ENCODE measurements at places on chromosomes 5 and 9. TPM values are rescaled to one million over a fixed set of nuclear protein-coding genes. Genes with fewer than 3 reads are reported as not detected.

GRCh38 chr5:14776602-14777001, 95.0 kb downstream of the ANKH start:
- DNase-seq, result no peak

The GADD45G gene
- total RNA-seq, result 10.2 TPM

- no peak for DNase-seq
These were observed 123.4 kb downstream of the ADAMTS2 start for GRCh38 chr5:179221877-179222220.

- DNase-seq, result no peak
These were observed 7.6 kb upstream of the ELOVL7 start for GRCh38 chr5:60851626-60852025.

The MYMK gene
- total RNA-seq, result not detected

The AGXT2 gene
- total RNA-seq, result not detected

GRCh38 chr5:147558826-147559225, 49.0 kb upstream of the DPYSL3 start:
- peak; percentile 90 for DNase-seq

DNA sequence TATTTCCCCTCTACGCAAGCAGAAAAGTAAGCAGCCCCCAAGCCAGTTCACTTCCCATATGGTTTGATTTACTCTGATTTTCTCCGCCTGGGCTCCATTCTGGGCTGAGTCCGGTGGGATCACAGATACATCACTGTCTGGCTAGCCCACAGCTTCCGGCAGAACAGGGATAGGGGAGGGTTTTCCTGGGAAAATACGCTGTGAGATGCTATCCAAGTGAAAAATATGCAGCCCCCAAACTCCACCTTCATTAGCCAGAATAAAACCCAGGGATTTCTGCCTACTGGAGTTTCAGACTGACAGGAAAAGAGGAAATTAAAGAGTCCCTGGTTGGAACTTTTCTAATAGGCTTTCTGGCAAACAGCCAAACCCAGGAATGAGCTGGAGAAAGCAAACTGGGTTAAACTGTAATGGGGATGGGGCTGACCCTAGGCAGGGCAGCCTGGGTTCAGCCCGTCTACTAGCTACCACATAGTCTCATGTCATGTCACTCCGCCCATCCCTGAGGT, 16.9 kb upstream of the NIPAL4 start:
- DNase-seq, result no peak

DNA sequence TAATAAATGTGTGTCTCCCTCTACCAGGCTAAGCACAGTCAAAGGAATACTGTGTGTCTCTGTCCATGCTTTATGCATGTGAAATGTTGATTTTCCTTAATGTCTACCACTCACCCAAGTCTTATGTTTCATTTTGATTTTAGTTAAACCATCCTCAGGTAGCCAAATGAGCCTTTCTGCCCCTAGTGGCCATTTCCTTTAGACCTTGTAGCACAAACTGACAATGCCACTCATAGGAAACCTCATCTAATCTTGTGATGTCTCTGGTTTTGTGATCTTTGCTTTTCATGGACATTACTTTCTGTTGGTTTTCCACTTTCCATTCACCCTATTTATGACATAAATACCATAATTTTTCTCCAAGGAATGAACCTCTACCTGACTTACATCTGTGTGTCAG, 820.8 kb downstream of the MAT2B start:
- DNase-seq, result no peak

DNA sequence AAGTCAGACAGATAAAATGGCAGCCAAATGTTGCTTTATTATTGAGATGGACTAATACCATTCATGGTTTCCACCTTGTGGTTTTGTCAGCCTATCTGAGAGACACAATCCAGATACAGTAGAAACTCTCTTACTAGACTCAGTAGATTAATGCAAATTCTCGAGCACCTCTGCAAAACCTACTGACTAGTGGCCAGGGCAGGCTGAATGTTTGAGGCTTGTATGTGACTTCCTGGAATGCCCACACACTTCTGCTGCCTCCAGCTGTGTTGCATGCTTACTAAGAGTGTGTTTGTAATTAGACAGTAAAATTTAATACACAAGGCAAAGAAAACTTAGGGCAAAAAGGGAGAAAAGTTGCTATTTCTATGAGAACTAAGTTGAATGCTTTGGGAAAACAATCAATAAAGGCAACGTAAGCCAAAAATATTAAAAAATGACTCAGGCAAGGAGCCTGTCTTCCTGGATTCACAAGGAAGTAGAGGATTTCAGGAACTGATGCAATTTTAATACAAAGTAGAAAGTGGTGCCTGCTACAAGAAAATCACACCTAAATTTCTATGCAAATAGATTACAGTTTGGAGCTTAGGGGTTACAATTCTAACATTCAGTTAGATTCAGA, 30.2 kb upstream of the CCNG1 start:
- peak; percentile 5 for DNase-seq

The GRXCR2 gene
- not detected for total RNA-seq

DNA sequence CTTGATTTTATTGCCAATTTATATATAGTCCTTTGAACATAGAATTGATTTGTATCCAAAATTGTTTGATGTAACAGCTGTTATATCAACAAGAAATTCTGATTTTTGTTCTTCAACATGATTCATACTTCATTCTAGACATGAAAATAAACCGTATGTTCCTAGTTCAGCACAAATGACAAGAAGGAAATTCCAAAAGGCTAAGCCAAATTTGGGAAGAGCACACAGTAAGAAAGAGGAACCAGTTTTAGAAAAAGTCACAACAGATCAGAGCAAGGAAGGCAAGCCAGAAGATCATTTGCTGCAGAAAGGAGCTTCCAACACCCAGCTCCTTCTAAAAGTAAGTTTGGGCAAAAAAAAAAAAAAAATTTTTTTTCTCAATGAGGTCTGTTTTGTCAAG, 65.0 kb upstream of the MCCC2 start:
- DNase-seq, result no peak

- DNase-seq, result no peak
These were observed 234.4 kb downstream of the MAST4 start for GRCh38 chr5:66830636-66831035.

The CCIN gene
- total RNA-seq, result 0.34 TPM

DNA sequence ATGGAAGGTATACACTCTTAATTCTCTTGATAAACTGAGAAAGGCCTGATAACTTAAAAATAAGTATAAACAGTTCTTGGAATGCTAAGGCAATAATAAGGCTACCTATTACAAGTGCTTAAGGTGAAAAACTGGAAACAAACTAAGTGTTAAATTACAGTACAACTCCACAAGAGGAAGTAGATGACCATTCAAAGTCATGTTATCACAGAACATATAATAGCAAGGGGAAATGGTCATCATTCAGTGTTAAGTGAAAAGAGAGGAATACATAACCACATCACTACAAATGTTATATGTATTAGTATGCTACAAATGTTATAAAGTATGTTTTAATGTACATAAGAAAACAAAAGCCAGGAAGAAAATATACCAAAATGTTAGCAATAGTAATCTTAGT, 135.9 kb downstream of the CCDC192 start:
- DNase-seq, result no peak

- no peak for DNase-seq
These were observed 127.3 kb upstream of the BOD1 start for GRCh38 chr5:173743641-173744343.

GRCh38 chr5:155021842-155022241, 8.3 kb downstream of the KIF4B start:
- no peak for DNase-seq

The LHX6 gene
- 2.5 TPM for total RNA-seq

GRCh38 chr9:32574858-32575257, 1.9 kb upstream of the NDUFB6 start:
- no peak for DNase-seq

DNA sequence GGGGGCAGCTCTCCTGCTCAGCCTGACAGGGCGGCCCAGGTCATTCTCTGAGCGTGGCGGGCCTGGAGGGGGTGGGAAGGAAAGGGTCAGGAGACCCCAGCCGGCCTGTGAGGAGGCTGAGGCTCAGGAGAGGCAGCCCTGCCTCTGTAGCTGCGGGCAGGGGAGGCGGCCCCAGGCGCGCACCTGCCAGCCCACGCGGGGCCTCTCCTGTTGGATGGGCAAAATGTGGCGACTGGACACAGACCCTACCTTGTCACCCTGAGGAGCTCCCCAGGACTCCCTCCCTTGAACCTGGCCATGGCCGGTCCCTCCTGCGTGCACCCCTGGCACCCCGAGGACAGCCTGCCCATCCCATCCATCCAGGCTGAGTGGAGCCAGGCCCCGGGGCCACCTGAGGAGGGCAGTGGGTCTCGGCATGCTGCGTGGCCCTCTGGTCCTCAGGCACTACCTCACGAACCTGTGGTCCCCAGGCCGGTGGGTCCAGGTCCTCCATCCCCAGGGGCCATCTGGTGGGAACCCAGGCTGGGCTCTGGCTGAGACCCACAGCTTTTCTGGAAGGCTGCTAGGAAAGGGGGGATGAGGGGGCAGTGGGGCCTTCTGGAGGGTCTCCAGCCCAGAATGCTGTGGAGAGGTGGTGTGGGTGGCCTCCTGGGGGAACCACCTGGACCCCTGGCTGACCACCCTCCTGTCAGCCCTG, 15.1 kb upstream of the NRARP start:
- no peak for DNase-seq

The LCN9 gene
- total RNA-seq, result not detected

GRCh38 chr5:73946919-73947602, 321.1 kb downstream of the ARHGEF28 start:
- DNase-seq, result no peak

The ITK gene
- total RNA-seq, result 0.69 TPM

- DNase-seq, result no peak
These were observed 10.5 kb downstream of the EXD3 start for GRCh38 chr9:137412431-137412830.

The TNC gene
- total RNA-seq, result 0.67 TPM

DNA sequence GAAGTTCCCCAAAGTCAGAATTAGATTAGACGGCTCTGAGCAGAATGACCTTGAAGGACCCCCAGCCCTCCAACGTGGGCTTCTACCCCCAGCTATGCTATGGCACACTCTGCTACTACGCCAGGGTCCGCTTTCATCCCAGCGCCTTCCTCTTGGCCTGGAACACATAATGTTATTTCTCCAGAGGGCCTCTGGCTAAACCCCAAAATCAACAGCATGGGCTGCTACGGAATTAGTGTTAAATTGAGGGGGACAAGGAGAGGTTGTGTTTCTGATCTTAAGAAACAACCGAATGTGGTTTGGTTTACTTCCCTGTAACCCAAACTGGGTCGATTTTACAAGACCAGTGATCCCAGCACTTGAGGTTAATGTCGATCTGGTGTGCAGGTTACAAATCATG, 97.1 kb downstream of the ZNF618 start:
- no peak for DNase-seq

DNA sequence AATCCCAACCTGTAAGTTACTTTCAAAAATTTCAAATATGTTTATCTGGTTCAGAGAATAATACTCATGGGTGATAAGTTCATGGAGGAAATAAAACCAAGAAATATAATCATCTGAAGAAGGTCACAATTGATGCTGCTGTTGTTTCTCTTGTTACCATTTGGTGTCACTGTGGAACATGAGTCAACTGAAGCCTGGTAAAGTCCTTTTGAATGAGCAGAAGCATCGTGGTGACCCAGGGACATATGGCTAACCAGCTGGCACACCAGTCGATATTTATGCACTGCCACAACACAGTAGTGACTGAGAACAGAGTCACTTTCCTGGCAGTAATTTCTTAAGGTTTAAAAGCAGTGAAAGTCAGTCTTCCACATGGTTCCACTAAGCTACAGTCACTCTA, 612.9 kb upstream of the TLE4 start:
- peak; percentile 38 for DNase-seq

- no peak for DNase-seq
These were observed 543.2 kb upstream of the SGCD start for GRCh38 chr5:155783791-155784190.

The SH3TC2 gene
- total RNA-seq, result 7.8 TPM

The TCF7 gene
- 4.8 TPM for total RNA-seq

- DNase-seq, result peak; percentile 97
These were observed 24.3 kb upstream of the PTGES start for GRCh38 chr9:129776938-129777768.

DNA sequence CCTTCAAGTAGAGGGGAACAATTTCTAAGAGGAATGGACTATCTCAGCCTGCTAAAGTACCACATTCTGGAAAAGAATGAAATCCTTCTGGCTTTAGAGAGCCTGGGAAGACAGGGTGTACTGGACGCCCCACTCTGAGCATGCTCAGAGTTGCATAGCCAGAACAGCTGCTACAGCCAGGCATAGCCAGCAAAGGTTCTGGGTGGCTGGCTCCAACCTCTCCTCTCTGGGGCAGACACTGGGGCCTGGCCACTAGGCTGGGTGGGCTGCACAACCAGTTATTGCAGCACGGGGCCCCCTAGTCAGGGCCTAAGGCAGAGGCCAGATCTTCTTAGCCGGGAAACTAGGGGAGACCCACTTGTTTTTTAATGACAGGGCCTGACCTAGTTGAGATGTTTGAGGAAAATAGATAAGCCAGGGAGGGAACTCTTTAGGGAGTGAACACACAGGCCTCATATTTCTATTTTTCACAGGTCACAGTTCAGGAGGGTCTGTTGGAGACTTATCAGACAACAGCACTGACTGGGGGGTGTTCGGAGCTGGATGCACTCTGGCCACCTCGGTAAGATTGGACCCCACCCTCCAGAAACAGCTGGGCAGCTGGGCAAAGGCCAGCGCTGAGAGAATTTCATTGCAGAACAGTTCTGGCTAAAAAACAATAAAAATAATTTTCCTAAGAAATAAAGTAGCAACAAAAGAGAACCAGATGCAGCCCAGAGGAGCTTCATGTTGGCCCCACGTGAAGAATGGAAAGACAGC, 142.9 kb downstream of the LPAR1 start:
- DNase-seq, result no peak

The AQP7 gene
- total RNA-seq, result 0.12 TPM

- DNase-seq, result peak; percentile 70
These were observed 127.0 kb upstream of the PALM2AKAP2 start for GRCh38 chr9:109652971-109653370.

DNA sequence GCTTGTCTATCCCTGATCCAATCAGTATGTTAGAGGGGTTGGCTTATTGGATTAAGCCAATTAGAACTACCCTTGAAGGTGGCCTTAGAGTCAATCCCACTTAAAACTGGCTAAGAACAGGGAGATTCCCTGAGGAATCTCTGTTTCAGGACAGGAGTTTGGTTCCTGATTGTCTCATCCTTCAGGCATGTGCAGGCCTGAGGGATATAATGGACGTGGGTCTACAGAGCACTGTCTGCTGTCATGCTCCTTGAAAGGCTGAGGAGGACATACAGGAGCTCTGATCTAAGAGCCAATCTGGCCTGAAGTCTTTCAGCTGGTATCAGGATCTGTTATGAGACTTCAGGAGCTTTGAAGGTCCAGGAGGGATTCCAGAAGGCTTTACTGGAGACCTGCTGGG, 36.2 kb upstream of the PRXL2C start:
- DNase-seq, result no peak

The RAI14 gene
- 66.0 TPM for total RNA-seq

- DNase-seq, result no peak
These were observed 600.7 kb upstream of the PTGER4 start for GRCh38 chr5:40078898-40079575.

DNA sequence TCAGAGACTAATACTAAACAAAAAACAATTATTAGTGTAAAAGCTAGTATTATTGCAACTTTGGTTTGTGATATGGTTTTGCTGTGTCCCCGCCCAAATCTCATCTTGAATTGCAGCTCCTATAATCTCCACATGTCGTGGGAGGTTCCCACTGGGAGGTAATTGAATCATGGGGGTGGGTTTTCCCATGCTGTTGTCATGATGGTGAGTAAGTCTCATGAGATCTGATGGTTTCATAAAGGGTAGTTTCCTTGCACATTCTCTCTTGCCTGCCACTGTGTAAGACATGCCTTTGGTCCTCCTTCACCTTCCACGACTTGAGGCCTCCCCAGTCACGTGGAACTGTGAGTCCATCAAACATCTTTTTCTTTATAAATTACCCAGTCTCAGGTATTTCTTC, 325.9 kb upstream of the DAB2 start:
- DNase-seq, result no peak

GRCh38 chr9:115764645-115765044, 388.9 kb upstream of the PAPPA start:
- DNase-seq, result no peak
